ENCODE measurements at places on chromosomes 6 and 20.

DNA sequence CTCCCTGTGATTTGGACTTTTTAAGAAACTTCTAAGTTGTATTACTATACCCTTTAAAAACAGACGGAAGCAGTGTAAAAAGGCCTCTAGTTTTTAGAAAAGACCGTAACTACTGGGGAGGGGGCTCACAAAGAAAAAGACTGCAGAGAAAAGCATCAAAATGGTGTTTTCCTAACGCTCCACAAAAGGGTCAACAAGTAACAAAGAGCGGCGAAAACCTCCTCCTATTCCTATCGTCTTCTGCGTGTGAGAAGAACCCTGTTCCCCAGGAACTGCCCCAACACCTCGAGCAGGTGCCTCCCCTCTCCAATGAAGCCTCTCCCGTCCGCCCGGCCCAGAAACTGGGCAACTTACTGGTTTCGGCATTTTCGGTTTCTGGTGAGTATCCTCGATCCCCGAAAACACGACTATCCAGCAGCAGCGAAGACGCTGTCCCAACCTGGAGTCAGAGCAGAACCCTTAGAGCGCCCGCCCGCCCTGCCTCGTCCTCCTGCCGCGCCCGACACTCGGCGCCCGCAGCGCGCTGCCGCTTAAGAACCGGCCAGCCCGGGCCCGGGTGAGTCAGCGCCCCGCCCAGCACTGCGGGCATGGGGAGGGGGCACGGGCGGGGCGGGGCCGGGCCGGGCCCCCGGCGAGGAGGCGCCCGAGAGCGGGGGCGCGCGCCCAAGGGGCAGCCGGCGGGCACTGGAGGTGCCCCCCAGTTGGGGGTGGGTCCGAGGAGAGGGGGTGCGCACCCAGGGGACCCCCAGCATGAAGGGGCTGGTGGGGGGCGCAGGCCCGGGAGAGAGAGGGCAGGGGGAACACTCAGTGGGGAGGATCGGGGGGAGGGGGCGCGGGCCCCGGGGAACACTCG, 1.2 kb downstream of the EZR start:
- DNase-seq, result no peak

DNA sequence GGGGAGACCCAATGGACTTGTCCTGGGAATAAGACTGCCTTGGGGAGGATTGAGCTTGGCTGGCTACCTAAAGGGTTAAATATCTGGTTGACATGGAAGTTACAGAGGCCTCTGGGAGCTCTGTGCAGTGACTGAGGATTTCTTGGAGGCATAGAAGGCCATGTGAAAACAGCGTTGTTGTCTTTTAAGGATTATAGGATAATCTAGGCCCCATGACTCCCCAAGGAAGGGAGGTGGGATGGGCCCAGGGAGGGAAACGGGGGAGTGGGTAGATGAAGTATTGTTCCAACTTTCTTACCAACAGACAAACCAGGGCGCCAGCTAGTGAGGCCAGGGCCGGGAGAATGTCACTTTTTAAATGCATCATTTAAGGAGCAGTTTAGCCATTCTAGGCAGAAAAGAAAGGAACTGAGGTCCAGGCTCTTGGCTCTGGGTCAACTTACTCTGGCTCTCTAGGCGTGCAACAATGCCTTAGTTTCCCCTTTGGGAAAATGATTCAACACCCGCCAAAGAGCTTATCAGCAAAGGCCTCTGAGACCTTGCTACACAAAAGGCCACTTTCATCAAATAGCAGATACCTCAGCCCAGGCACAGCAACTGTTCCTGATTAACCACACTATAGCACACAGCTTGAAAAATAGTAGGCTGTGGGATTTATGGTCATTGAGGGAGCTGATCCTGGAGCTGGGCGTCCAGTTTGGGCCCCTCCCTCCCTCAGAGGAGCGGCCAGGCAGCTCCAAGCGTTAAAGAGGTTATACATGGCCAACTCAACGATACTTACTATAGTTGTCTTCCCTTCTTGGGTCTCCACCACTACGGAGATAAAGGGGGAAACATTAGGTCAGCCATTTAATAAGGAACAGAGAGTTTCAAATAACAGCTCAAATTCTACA, 7.0 kb downstream of the MRPS18A start:
- DNase-seq, result no peak

GRCh38 chr6:148250975-148251685, 91.5 kb upstream of the SASH1 start:
- peak; percentile 54 for DNase-seq

DNA sequence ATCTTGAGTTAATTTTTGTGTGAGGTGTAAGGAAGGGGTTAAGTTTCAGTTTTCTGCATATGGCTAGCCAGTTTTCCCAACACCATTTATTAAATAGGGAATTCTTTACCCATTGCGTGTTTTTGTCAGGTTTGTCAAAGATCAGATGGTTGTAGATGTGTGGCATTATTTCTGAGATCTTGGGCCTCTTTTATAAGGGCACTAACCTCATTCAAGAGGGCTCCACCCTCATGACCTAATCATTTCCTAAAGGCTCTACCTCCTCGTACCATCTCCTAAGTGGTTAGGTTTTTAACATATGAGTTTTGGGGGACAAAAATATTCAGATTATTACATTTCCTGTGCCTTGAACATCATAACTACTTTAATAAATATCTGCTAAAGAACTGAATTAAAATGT, 510.9 kb downstream of the UTRN start:
- DNase-seq, result no peak
